ENCODE measurements at places on chromosomes 3 and 15.
A peak's percentile ranks its signal among the peaks of the same experiment; 100 is the strongest.

- DNase-seq = no peak
Observed at GRCh38 chr15:73921254-73921925, 4.9 kb upstream of the LOXL1 start.

- DNase-seq = no peak
Observed at GRCh38 chr3:117763561-117763960, 1054.0 kb downstream of the TUSC7 start.

DNA sequence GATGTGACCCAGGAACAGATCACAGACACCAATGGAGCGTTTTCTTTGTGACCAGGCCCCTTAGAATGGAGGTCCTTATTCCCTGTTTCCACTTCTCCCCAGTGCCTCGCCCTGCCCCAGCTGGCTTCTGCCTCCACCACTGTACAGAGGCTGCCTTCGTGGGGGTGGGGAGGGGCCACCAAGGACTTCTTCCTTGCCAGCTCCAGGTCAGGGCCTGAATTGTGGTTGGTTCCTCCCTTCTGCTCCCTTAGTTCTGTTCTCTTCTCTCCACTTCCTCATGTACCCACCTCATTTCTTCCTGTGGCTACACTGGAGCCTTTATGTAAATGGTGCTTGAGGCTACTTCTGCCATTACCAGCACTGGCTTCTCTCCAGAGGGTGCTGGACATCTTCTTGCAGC, 16.4 kb downstream of the TGM4 start:
- no peak for DNase-seq

DNA sequence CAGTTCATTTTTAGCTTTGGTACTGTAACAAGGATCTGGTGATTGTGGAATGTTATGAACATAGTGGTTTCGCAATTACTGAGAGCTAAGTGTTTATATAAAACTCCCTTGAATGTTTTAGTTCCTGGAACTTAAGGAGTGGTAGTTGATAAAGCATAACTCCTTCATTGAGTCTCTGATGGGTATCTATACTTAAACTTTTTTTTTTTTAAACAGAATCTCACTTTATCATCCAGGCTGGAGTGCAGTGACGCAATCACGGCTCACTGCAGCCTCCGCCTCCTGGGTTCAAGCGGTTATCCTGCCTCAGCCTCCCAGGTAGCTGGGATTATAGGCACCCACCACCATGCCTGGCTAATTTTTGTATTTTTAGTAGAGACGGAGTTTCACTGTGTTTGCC, 11.3 kb downstream of the PRKCI start:
- DNase-seq = peak; percentile 97
